ENCODE measurements at places on chromosomes 7 and 10. TPM values are rescaled to one million over a fixed set of nuclear protein-coding genes. Genes with fewer than 3 reads are reported as not detected.

- peak within 1 kb of the TSS; percentile 81 for H3K27ac ChIP-seq
- peak within 1 kb of the TSS; percentile 76 for H3K4me3 ChIP-seq
- DNase-seq = peak; percentile 99
- peaks cover 29% of the 10 kb centered on the region for H3K4me1 ChIP-seq
- no peaks in the 10 kb centered on the region for H3K27me3 ChIP-seq
These were observed at the start of gene IQUB for GRCh38 chr7:123534383-123535260. IQUB (minus strand) TSS chr7:123534595; CDS start chr7:123512340, 22,255 bp downstream.

DNAJB9 gene
- total RNA-seq = 33.9 TPM

DNA sequence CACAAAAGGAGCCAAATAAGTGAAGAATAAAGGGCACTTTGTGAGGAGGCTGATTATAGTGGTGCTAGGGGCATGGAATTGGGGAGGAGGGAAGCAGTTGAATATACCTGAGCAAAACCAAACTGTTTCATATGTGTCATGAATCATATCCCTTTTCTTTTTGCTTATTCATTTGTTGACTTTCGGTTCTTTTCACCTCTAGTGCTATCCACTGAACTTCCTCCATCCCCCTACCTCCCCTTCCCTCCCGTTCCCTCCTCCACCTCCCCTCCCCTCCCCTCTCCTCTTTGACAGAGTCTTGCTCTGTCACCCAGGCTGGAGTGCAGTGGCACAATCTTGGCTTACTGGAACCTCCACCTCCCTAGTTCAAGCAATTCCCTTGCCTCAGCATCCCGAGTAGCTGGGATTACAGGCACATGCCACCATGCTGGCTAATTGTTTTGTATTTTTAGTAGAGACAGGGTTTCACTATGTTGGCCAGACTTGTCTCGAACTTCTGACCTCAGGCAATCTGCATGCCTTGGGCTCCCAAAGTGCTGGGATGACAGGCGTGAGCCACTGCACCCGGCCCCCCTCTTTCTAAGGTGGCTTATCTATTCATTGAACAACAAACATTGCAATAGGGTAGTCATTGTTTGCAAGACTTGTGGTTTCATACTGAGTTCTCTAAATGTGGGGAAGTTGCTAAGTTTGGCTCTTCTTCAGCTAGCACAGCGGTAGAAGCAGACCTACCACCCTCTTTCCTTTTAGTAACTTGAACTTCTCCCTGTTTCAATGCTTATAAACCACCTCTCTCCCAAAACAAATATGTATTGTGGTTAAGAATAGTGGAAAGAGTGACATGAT is 150.4 kb upstream of the PRPS1L1 start:
- H3K27ac ChIP-seq = no peak overlapping the region
- no peaks in the 10 kb centered on the region for H3K27me3 ChIP-seq
- no peaks in the 10 kb centered on the region for H3K36me3 ChIP-seq
- peaks cover 16% of the 10 kb centered on the region for H3K4me1 ChIP-seq
- no peak for DNase-seq

GRCh38 chr10:78217336-78217735 is 183.7 kb downstream of the RPS24 start:
- H3K4me1 ChIP-seq = peaks cover 21% of the 10 kb centered on the region
- DNase-seq = no peak
- H3K36me3 ChIP-seq = no peaks in the 10 kb centered on the region

AKR1E2 gene
- total RNA-seq = 3.3 TPM

DNA sequence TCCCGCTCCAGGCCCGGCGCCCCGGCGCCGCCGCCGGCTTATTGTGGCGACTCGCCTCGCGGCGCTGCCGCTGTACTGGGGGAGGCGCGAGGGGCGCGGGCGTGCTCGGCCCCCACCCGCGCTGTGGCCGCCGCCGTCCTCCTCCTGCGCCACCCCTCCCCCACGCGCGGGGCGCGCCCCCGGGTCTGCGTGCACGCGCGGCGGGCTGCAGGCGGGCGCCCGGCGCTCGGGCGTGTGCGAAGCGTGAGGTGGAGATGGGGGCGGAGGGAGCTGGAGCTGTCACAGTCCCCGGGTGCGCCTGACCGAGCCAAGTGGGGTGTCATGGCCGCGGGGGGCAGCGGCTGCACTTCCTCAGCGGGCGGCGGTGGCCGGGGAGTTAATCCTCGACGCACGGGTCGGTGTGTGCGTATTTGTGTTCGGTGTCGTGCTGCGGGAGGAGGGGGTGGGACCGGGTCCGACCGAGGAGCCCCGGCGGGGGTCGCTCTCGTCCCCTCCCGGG is 672 bp downstream of the LCOR start:
- no peaks in the 10 kb centered on the region for H3K36me3 ChIP-seq
- peak overlapping the region; percentile 93 for H3K4me3 ChIP-seq
- DNase-seq = peak; percentile 87
- H3K4me1 ChIP-seq = peaks cover 62% of the 10 kb centered on the region
- no peaks in the 10 kb centered on the region for H3K27me3 ChIP-seq
- peak overlapping the region; percentile 94 for H3K27ac ChIP-seq

XRCC2 gene
- total RNA-seq = 0.42 TPM

DNA sequence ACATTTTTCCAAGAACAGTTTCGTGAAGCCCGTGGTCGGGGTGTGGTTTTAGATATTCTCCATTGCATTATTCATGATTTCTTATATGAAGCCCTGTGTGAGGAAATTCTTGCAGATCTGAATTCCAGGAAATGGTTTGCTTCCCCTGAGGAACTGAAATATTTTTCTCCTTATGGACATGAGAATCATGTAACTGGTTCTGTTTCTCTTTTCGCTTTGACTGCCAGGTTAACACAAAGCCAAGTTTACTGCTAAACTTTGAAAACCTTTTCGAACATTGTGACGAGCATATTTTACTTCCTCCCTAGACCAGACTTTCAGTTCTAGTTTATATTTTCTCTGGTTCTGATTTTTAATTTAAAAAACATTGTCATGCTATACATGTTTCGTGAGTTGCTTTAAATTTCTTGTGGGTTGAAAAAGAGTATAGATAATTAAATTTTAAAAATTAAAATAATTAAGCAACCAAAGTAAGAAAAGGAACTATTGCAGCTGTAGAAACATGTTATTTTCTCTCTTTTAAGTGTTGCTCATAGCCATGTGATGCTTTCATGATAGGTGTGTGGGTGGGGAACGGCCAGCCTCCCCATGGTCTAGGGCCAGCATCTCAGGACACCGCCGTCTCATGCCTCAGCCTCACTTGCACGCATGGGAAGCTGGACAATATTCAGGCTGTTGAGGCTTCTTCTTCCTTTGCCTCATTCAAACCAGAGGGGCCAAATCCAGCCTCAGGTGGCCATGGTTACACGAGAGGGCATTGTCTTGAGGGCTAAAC is 97.1 kb downstream of the CREB5 start:
- H3K27ac ChIP-seq = no peak overlapping the region
- no peak for DNase-seq
- H3K4me1 ChIP-seq = peaks cover 4% of the 10 kb centered on the region

PRLHR gene
- total RNA-seq = not detected

LBX1 gene
- not detected for total RNA-seq

FAM3C gene
- total RNA-seq = 42.6 TPM

- no peaks in the 10 kb centered on the region for H3K27me3 ChIP-seq
- no peak overlapping the region for H3K27ac ChIP-seq
- no peak overlapping the region for H3K4me3 ChIP-seq
- H3K36me3 ChIP-seq = no peaks in the 10 kb centered on the region
- DNase-seq = no peak
These were observed 502.8 kb downstream of the SORCS1 start for GRCh38 chr10:106661767-106662140.

- H3K4me3 ChIP-seq = no peak overlapping the region
- no peaks in the 10 kb centered on the region for H3K27me3 ChIP-seq
- peaks cover 14% of the 10 kb centered on the region for H3K4me1 ChIP-seq
These were observed 56.3 kb downstream of the PLXNA4 start for GRCh38 chr7:132519936-132520335.

DNA sequence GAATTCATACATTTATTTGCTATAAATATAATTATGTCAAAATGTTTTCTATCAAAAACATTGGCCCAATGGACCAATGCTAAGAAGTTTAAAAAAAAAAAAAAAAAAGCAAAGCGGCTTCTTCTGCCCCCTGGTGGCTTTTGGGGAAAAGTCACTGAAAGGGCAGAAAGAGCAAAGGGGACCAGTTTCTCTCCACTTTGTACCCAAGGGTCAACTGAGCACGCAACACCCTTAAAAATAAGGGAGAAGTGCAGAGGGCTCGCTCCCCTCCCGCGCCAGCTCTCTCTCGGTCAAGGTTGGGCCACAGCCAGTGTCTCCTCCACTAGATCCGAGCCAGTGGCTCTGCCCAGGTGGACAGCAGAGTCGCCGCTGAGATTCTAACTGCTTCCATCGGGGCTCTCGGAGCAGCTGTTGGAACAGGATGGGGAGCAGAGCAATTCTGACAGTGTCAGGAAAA is 136.4 kb upstream of the FGFR2 start:
- DNase-seq = no peak
- no peaks in the 10 kb centered on the region for H3K4me1 ChIP-seq
- peaks cover 7% of the 10 kb centered on the region for H3K27me3 ChIP-seq
- H3K4me3 ChIP-seq = no peak overlapping the region

GRCh38 chr7:113698556-113699220 is 220.1 kb downstream of the PPP1R3A start:
- H3K4me1 ChIP-seq = no peaks in the 10 kb centered on the region
- no peak overlapping the region for H3K27ac ChIP-seq
- DNase-seq = no peak

DNA sequence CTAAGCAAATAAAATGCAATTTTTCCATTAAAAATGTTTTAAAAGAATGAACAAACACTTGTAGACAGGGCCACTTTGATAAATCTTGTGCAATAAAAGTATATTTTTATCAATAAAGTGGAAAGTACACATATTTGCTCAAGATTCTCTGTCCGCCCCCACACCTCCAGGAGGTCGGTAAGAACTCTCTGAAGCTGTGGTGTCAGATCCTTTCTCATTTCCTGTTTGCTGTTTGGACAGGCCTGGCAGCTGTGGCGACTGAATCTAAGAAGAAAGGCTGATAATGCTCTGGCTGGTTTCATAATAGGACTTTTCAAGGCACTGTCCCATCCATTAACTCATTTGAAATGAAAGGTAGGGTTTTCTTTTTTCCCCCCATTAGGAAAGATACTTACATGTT is 15.3 kb upstream of the ASB4 start:
- peak overlapping the region; percentile 54 for H3K27ac ChIP-seq
- H3K27me3 ChIP-seq = no peaks in the 10 kb centered on the region

- no peak overlapping the region for H3K27ac ChIP-seq
- H3K27me3 ChIP-seq = no peaks in the 10 kb centered on the region
- no peak overlapping the region for H3K4me3 ChIP-seq
- H3K36me3 ChIP-seq = no peaks in the 10 kb centered on the region
- no peak for DNase-seq
These were observed 210.9 kb downstream of the CREB5 start for GRCh38 chr7:28623105-28623730.

CDK6 gene
- total RNA-seq = 31.5 TPM

NEUROD6 gene
- total RNA-seq = not detected

GRCh38 chr10:17523246-17523753 is 68.9 kb upstream of the ST8SIA6 start:
- no peak overlapping the region for H3K27ac ChIP-seq
- DNase-seq = no peak
- H3K36me3 ChIP-seq = no peaks in the 10 kb centered on the region
- H3K4me1 ChIP-seq = peaks cover 20% of the 10 kb centered on the region

DNA sequence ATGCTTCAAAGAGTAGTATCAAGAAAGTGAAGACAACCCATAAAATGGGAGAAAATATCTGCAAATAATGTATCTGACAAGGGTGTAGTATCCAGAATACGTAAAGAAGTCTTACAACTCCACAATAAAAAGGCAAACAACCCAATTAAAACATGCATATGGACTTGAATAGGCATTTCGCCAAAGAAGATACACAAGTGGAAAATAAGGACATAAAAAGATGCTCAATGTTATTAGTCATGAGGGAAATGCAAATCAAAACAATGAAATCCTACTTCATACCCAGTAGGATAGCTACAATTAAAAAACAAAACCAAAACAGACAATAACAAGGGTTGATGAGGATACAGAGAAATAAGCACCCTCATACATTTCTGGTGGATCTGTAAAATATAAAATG is 79.2 kb downstream of the NUDCD3 start:
- no peaks in the 10 kb centered on the region for H3K27me3 ChIP-seq
- no peak for DNase-seq
- H3K4me1 ChIP-seq = peaks cover 10% of the 10 kb centered on the region
- H3K27ac ChIP-seq = no peak overlapping the region
- H3K36me3 ChIP-seq = no peaks in the 10 kb centered on the region

DNA sequence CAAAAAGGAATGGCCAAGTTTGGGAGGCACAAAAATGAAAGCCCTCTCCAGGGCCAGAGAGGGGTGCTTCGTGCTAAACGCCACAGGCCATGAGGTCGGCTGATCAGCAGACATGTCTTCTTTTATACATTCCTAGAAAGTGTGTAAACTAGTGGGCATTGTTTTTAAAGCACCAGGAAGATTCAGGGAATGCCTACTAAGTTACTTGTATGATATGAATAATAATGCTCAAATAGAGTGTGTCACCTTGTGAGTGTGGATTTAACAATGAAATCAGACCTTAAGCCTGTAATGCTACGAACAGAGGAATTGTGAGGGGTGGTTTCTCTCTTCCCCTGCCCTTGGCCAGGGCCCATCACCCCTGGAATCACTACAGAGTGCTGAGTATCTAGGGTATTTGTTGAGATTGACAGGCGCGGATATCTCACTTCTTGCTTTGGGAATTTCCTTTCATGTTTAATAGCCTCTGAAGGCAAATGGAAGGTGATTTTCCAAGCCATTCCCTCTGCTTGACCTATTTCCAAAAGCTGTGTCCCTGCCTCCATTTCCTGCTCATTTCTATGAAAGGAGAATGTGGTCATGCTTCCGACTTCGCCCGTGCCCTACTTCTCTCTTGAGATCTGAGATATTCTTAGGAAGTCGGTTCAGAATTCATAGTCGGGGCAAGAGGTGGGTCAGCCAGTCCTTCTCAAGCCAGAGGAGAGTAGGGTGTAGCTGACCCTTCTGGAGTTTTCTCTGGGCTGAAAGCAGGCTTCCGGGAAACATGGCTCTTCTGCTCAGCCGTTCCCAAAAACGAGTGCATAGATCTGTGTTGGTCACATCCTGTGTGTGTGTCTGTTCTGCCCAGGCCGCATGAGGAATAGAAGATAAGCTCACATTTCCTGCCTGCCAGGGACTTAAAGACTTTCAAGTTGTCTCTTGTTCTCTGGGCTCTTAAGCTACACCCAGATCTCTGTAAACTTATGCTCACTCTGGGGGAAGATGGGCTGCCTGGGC is 167.8 kb upstream of the ITGB1 start:
- peak overlapping the region; percentile 55 for H3K27ac ChIP-seq
- H3K4me3 ChIP-seq = no peak overlapping the region
- DNase-seq = no peak

GRCh38 chr10:43396061-43396927 is 12.7 kb downstream of the HNRNPF start:
- no peaks in the 10 kb centered on the region for H3K27me3 ChIP-seq
- peaks cover 72% of the 10 kb centered on the region for H3K36me3 ChIP-seq
- H3K4me3 ChIP-seq = peak overlapping the region; percentile 74
- DNase-seq = peak; percentile 86
- peaks cover 42% of the 10 kb centered on the region for H3K4me1 ChIP-seq
- peak overlapping the region; percentile 98 for H3K27ac ChIP-seq

GRCh38 chr7:78924581-78924980 is 528.9 kb downstream of the MAGI2 start:
- no peak overlapping the region for H3K4me3 ChIP-seq
- H3K4me1 ChIP-seq = no peaks in the 10 kb centered on the region
- no peaks in the 10 kb centered on the region for H3K36me3 ChIP-seq
- no peak for DNase-seq
- H3K27ac ChIP-seq = no peak overlapping the region
